Colonic mucosa (tissue), 4 donors: ENCODE measurements at places on chromosomes 11 and 22. TPM values are rescaled to one million over a fixed set of nuclear protein-coding genes. Genes with fewer than 3 reads are reported as not detected.

DNA sequence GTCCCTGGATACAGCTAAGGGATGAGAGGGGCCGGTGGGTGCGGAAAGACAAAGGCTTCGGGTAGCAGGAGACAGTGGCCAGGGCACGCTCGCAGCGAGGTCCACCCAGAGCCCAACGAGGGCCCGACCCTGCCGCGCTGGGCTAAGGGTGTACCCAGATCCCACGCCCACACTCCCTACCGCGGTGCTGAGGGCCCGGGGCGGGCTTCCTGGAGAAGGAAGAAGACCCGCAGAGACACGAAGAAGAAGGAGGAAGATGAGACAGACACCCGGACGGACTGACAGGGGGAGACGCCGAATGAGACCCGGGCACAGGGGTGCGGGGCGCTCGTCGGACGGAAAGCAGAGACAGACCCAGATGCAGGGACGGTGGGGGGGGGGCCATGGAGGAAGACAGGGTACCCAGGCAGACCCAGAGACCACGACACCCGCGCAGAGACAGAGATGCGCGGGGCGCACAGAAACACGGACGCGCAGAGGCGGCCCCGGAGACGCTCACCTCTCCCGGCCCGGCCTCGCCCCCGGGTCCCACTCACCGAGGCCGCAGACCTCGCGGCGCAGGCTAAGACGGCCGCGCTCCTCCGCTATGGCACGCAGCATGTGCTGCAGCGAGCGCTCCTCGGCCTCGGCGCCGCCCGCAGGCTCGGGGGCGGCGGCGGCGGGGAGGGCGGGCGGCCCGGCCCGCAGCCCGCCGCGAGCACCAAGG lies 437 bp downstream of the KIAA0930 start:
- peak; percentile 41 for DNase-seq

GRCh38 chr11:83938148-83938547 lies 652.0 kb upstream of the CCDC90B start:
- DNase-seq = no peak

DNA sequence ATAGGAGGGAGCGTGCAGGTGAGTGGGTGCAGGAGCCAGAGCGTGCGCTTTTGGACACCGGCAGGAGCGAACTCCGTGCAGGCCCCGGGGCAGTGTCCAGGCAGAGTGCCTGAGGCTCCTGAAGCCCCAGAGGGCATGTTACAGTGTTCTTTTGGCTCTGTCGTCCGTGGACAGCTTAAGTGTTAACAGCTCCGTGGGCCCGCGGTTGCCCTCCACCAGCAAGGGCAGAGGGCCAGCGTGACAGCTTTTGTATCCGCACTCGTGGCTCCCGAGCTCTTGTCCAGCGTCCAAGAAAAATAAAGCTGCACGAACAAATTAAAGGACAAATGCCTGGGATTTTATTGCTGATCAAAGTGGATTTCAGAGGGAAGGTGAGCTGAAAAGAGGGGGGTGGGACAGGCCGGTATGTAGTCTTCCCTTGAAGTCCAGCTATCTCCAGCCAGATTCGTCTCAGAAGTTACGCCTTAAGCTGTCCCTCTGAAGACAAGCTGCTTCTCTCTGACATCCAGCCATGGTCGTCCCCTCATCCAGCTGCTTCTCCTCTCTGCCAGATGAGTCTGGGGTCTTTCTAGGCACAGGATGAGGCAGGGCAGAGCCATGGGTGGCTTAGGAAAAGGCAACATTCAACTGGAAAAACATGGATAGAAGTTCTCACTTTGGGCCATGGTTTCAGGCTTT lies 968 bp upstream of the TMEM109 start:
- no peak for DNase-seq

GRCh38 chr11:122523846-122524805 lies 131.4 kb upstream of the UBASH3B start:
- DNase-seq = no peak

DNA sequence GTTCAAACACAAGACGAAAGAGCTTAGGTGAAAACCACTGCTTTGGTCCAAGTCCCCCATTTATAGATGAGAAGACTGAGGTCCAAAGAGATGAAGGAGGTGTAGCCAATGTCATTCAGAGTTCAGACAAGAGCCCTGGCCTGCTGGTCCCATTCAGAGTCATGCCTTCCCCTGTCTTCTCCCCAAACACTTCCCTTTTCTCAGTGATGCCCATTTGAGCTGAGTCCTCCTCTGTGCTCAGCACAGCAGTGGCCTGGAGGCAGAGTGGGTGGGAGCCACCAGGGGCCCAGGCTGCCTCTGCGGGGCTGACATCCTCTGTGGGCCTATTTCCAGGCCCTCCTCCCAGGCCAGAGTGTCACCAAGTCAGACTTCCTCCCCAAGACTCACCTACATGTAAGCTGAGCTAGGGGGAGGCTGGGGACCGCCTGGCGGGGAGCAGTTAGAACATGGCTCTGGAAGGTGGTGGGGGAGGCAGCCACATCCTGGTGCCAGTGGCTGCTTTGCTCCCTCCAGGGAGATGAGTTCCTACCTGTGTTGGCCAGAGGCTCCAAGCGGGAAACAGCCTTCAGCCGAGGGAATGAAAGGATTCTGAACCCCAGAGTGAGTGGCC lies 22.4 kb upstream of the LRRC10B start:
- DNase-seq = no peak

GRCh38 chr11:72331761-72332160 lies 87.8 kb upstream of the PHOX2A start:
- no peak for DNase-seq

- DNase-seq = peak; percentile 32
Observed at GRCh38 chr22:49825944-49826602, 1.6 kb downstream of the BRD1 start.

- DNase-seq = no peak
Observed at GRCh38 chr11:10594407-10594806, 25.9 kb upstream of the LYVE1 start.

GRCh38 chr11:30533445-30533947 lies 52.7 kb downstream of the MPPED2 start:
- no peak for DNase-seq

- no peak for DNase-seq
Observed at GRCh38 chr22:30279046-30279788, 10.1 kb downstream of the CASTOR1 start.

- DNase-seq = no peak
Observed at GRCh38 chr11:26557666-26558065, 14.4 kb downstream of the MUC15 start.

DNA sequence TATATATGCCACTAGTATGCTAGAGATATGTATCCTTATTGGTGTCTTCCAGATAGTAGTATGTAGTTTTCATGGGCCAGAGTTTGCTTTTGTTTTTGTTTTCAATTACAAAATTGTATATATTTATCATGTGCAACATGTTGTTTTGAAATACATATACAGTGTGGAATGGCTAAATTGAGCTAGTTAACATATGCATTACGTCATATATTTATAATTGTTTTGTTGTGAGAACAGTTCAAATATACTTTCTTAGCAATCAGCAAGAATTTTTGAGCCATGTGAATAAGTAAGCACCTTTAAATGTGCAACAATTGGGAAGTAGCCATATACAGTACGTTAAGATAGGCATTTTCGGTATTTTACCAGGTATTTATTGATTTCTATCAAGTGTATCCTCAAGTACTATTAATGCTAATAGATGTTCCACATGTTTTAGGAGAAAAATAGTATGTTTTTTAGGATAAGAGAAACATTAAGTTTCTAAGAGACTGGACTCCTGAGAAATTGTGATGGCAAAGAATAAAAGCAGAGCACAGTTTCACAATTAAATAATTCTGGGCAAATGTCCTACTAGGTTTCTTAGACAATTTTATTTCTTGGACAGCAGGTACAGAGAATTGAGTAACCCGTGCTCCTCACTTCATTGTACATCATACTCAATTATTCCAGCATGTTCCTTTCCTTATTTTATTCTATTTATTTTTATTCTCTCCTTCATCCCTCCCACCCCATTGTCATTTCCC lies 60.5 kb upstream of the SLC5A12 start:
- no peak for DNase-seq

GRCh38 chr11:119423509-119424254 lies 710 bp upstream of the THY1 start:
- DNase-seq = no peak

GRCh38 chr11:110613197-110613918 lies 98.9 kb downstream of the ARHGAP20 start:
- no peak for DNase-seq

- no peak for DNase-seq
Observed at GRCh38 chr11:72609045-72609444, 65.2 kb downstream of the PDE2A start.

DNA sequence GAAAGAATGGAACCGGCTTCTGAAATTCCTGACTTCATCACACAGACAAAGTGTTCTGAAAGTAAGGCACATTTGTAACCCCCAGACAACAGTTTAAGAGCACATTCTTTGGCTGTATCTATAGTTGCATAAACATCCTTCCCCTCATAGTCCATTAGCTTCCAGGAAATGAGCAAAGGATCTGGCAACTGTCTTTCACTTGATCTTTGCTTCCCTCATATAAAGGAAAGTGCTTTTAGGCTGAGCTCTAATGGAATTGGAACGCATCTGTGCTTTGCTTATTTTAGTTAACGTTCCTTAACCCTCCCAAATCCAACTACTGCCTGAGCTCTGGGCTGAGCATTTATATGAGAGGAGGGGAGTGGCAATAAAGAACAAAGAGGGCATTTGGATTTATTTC lies 76.9 kb upstream of the API5 start:
- no peak for DNase-seq

DNA sequence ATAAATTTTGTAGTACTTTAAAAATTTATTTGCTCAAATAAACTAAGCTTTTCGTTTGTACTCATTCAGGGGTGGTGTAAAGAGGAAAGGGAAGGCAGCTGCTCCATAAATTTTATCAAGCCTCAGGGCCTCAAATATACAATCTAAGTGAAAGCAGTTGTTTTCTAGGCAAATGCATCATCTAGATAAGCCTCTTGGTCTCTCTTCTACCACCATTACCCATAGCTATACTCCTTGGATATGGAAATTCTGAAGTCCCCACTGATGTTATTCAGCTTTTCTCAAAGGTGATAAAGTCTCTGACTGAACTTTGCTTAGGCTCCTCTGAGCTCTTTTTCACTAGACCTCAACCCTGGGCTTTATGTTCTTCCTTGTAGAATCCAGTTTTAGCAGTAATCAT lies 1313.1 kb downstream of the JRKL start:
- DNase-seq = no peak

DNA sequence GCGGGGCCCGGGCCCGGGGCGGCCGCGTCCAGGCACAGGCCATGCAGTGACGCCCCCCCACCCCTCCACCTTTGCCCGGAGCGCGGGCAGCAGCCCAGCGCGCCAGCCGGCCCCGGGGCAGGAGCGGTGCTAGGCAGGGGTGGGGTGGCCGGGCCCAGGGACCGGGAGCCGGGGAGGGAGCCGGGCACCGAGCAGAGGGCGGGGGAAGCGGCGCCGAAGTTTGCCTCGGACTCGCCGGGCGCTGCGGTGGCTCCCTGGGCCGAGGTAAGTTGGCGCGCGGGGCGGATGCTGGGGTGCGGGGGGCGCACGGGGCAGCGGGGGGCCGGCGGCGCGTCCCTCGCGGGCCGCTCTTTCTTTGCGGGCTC lies 332 bp downstream of the TEAD1 start:
- DNase-seq = no peak

GRCh38 chr11:63979426-63979825 lies 5.0 kb downstream of the COX8A start:
- DNase-seq = no peak

GRCh38 chr11:4480577-4481239 lies 1.7 kb upstream of the OR52K1 start:
- no peak for DNase-seq

GRCh38 chr22:43789452-43789851 lies 22.7 kb downstream of the EFCAB6 start:
- DNase-seq = no peak

- DNase-seq = no peak
Observed at GRCh38 chr11:32343325-32344008, 91.9 kb downstream of the WT1 start.

DNA sequence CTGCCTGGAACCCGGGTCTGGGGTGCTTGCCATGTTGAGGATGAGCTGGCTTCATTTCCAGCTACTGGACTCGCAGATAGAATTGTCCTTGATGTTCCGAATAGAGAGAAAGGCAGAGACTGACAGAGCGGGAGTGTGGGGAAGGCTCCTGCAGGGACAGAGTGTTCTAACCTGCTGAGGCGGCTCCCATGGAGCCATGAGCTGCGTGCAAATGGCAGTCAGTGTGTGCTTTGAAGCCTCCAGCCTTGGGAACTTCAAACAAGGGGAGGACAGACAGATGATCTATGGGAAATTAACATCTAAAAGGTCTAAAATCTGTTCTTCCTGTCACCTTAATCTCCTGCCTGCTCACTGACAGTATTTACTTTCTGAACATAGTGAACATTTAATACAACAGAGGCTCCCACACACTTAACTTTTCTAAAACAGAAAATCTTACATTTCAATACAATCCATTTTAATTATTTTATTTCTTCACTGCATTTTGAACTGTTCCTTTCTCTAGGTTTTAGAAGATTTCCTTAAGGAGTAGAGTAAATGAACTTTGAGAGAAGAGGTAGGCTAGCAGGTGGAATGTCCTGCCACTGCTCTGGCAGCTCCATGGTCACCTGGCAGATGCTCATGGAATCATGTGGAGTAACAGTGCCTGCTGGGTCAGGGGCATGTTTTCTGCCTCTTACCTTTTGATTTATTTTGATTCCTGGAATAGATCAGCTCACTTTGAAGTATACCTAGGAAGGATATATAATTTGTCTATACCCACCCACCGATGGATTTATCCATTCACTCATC lies 481.7 kb downstream of the NTM start:
- DNase-seq = no peak

GRCh38 chr11:127340438-127340837 lies 339.9 kb upstream of the KIRREL3 start:
- DNase-seq = no peak

DNA sequence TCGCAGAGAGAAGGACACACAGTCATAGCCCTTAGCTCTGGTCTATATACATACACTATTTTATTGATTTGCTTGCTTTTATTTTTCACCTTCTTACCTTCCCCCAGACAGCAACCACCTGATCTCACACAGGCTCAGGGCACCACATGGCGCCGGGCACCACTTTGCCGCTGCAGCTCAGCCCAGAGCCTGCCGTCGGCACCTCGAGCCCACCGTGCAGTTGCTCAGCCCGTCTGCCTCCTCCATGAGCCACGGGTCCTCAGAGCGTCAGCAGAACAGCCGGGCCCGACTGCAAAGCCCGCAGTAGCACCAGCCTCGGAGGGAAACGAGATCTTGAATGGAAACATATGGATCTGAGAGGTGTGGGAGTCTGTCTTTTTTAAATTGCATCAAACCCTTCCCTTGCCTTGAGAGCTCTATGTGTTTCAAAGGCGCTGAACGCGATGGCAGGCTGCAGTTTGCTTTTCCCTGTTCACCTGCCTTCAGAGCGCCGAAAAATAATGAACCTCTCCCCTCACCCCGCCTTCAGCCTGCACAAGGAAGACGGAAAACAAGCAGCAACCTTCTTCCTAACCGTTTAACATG lies 505.4 kb downstream of the MN1 start:
- no peak for DNase-seq

The USP2 gene
- 11.6 TPM for total RNA-seq

The CARD18 gene
- total RNA-seq = not detected

The CD151 gene
- total RNA-seq = 371 TPM

The MS4A6A gene
- total RNA-seq = 10.5 TPM

The POU2AF2 gene
- 2.2 TPM for total RNA-seq

The UBQLN3 gene
- not detected for total RNA-seq

The IGF2 gene
- 4.1 TPM for total RNA-seq

The RASSF10 gene
- total RNA-seq = 1.4 TPM

The SHANK2 gene
- 38.1 TPM for total RNA-seq

The USP35 gene
- 5.2 TPM for total RNA-seq

The BTG4 gene
- total RNA-seq = not detected
